ENCODE measurements at places on chromosomes 7 and 10.
A peak's percentile ranks its signal among the peaks of the same experiment; 100 is the strongest.

DNA sequence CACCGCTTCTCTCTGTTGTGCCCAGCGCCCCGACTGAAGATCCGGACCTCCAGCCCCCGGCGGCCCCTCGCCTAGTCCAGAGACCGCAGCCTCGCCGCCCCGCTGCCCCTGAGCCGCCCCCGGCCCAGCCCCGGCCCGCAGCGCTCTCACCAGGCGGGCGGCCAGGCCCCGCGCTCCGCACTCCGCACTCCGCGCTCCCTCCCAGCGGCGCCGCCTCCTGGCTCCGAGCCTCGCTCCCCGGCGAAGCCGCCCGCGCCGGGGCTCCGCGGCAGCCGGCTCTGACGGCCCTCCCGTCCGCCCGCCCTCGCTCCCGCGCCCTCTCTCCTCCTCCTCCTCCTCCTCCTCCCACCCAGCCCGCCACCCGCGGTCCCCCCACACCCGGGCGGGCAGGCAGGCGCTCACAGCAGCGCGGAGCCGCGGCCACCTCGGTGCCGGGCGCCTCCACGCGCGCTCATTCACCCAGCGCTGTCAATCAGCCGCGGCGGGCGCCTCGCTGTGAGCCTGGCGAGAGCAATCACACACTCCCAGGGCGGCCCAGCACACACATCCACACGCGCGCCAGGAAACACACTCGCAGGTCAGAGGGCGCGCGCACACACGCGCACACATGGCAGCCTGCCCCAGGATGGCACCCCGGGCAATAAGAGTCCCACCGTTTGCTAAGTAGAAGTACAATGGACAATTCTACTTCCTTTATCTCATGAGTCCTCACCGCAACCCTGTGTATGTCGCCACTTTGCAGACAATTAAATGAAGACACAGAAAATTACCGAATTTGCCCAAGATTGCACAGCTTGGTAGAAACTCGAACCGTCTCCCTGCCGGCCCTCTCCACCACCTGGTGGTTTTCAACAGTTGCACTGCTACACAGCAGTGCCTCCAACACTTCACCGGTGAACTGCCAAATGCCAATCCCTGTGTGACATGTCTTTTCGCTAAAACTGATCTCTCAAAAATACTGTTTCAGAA, at the start of gene PRRT4:
PRRT4 (minus strand) TSS at position 280 of the 969 bp plus-strand sequence.
- peak; percentile 50 for DNase-seq

DNA sequence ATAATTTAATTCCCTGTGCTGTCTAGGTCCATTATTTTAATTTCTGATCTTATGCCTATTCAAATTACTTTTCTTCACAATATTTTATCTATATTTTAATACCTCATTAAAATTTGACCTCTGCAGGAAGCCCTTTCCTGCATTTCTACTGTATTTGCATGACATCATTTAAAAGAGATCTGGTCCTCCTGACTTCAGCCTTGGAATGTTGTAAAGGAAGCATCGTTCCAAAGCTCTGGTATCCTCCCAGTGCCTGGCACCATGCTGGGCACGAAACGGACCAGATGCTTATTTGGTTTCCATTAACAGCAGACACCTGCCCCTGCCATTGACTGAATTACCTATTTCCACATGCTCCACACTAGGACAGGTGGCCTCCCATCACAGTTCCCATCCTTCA, 247.5 kb downstream of the KLF6 start:
- no peak for DNase-seq

GRCh38 chr7:101232141-101232850, 5.3 kb downstream of the CLDN15 start:
- DNase-seq: peak; percentile 82

- DNase-seq: no peak
Measured at GRCh38 chr7:100720671-100721504, 620 bp downstream of the EPO start.

DNA sequence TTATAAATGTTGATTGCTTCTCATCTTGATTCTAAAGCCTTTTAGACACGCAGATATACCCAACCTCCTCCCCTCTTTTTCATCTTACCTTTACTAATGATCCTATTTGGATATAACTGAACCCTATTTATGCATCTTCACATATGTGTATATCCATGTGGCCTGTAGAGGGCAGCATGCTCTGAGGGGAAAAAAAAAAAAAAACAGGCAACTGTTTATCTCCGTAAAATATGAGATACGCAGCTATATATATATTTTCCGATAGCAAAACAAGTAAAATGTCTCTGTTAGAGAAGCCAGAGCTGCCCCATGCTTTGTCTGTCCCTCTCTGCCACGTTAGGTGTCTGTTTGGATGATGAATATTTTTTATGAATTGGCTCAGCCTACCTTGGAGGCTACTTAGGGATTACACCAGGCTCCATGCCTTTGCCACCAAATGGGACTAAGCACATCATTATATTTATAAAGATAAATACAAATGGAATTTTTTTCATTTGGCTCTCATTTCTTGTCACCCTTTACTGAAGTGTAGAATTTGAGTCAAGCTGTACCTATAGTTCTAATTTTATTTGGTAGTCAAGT, 174.8 kb upstream of the FZD1 start:
- peak; percentile 49 for DNase-seq

- no peak for DNase-seq
Measured at GRCh38 chr10:123579675-123580074, 86.5 kb upstream of the GPR26 start.

- no peak for DNase-seq
Measured at GRCh38 chr10:125083576-125083920, 76.8 kb downstream of the CTBP2 start.

DNA sequence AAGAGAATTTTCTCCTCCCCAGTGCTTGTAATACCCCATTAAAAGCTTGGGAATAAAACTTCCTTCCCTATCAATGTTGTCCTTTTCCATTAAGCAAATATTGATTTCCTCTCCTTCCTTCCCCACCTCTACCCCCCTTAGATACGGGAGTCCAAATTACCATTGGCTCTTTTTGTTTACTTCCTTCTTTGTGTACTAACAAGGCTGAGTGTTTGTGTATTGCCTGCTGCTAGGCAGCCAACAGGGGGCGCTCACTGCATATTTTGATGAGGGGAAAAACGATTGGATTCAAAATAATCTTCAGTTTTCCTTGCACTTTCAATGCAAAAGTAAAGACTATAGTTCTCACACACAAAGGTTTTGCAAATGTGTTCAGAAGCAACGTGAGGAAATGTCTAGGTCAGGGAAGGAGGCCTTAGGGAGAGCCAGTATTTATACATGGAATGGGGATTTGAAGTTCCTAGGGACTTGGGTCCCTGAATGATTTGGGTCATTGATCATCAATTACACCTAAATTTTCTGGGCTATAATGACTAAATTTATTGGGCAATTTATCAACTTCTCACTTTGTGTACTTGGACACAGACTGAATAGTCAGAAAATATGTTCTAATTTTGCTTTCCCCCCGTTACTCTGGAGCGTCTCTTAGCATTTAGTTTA, 23.6 kb upstream of the VPS41 start:
- peak; percentile 63 for DNase-seq

GRCh38 chr7:27139334-27140125, 4.0 kb downstream of the HOXA5 start:
- DNase-seq: no peak

Data from epithelial cell of esophagus (primary cell).